Fibroblast of the aortic adventitia (primary cell): ENCODE measurements at places on chromosomes 11 and 22. TPM values are rescaled to one million over a fixed set of nuclear protein-coding genes. Genes with fewer than 3 reads are reported as not detected.

DNA sequence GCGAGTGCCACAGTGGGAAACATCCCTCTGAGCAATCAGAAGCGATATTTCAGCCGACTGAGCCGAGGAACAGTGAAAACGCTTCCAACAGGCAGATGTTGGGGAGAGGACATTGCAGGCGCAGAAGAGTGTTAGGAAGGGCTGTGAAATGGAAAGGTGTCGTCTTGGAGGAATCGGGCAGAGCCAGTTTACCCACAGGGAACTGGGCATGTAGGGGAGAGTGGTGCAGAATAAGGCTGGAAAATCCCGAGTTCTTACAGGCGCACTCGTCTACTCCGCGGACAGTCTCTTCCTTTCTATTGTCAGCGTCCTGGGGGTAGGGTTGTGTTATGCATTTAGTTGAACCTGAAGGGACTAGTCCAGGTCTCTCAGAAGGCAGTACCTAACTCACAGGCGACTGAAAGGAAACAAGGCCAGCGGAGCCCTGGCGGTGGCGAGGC lies 1.1 kb upstream of the APLP2 start:
- no peak for DNase-seq

DNA sequence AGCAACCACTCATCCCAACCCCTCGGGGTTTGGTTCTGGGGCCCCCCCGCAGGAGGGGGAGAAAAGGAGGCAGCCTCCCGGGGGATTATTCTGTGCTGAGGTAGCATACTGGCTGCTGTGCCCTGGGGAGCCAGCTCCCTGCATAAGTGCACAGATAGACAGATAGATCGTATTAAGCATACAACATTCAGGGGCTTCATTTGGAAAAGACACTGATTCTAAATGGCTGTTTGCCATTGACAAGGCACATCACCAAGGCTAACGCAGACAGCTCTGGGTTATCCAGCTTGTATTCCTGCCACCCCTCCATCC lies 547.9 kb downstream of the BUD13 start:
- no peak for DNase-seq

Gene GRIA4
- under 0.01 and 1.2 TPM in 2 replicates for total RNA-seq

Gene ST14
- total RNA-seq: 0.09 TPM in 1 of 2 replicates, not detected in the other

Gene SHANK3
- total RNA-seq: 0.90 and 0.98 TPM in 2 replicates

DNA sequence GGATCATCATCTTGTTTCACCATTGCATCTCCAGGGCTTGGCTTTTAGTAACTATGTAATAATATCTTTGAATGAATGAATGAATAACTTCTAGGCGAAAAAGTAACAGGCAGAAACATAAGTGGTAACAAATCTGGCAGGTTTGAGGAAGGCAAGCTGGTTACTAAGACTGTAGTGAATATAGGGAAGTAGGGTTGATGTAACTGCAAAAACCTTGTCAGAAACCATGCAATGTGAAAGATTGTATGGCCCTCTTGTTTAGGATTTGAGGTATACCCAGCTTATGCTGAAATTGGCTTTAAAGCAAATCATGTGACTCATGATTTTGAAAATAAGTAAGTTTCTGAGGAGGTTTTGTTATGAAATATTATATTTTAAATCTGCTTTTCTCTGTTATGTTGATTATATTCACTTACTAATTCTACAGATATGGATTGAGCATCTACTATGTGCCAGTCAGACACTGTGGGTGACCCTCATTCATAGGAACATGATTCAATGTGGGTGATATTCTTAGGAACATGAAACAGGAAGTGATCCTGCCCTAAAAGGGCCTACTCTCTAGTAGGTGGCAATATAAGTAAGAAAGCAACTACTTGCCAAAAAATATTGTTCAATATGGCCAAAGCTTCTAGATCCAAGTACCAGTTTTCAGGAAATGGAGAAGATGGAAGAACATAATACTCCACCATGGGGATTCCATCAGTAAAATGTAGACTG lies 115.5 kb upstream of the CCDC90B start:
- no peak for DNase-seq

Gene UBQLN3
- total RNA-seq: 0.09 TPM in 1 of 2 replicates, not detected in the other

Gene CAVIN3
- 323 and 888 TPM in 2 replicates for total RNA-seq

DNA sequence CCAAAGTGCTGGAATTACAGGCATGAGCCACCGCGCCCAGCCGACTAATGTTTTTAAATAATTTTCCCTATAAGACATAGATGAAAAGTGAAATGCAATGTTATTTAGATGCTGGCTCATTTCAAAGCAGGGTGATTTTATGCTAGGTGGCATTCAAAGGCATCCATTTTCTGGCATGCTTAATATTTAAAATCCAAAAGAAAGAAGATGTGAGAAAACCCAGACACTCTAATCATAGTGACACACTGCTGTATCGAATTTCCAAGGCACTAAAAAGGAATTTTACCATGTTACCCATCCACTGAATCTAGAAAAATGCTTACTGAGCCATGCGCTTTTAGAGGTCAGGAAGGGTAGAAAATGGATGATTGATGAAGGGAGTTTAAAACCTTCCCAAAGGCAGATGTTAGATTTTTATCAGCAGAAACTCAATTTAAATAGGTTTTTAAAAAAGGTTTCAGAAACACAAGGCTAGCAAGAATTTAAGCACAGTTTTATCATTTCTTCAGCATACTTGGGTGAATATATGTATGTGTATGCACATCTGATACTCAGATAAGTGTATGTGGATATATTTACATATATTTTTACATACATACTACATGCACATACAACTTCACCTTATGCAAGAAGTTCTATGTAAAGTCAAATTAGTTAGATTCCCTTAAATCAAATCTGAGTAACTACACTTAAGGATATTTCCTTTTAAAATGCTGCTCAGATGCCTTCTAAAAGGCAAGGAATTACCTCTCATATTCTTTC lies 24.1 kb upstream of the CCDC89 start:
- no peak for DNase-seq

Gene ANO5
- total RNA-seq: 0.16 TPM in 1 of 2 replicates, not detected in the other

- peak; percentile 55 for DNase-seq
These were observed 3.1 kb downstream of the ASRGL1 start for GRCh38 chr11:62340269-62340901.

DNA sequence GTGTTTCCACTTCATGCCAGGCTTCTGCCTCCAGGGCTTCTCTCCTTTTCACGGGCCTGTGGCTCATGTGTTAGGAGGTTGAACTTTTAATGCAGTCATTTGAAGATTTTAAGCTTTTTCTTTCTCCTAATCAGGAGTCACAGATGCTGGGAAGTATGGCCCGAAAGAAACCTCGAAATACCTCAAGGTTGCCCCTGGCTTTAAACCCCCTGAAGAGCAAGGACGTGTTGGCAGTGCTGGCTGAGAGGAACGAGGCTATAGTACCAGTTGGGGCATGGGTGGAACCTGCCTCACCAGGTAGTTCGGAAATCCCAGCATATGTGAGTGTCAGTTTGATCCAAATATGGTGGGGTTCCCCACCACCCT lies 571 bp downstream of the CCDC15 start:
- no peak for DNase-seq

Gene PATE4
- total RNA-seq: not detected in 2 replicates

DNA sequence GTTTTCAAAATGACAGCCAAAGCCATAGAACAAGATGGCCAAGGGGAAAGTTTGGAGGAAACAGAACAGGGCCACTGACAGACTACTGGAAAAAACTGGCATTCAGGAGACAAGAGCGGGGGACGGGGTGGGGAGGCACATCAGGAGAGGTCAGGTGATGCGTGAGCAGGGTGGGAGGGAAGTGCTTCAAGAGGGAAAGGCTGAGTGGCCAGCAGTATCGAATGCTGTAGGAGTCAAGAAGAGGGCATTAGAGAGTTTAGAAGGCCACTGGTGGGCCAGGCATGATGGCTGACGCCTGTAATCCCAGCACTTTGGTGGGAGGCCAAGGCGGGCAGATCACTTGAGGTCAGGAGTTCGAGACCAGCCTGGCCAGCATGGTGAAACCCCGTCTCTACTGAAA lies 8.2 kb downstream of the GTPBP1 start:
- DNase-seq: no peak

- no peak for DNase-seq
These were observed 38.1 kb upstream of the CTTN start for GRCh38 chr11:70360211-70360610.

Gene SHANK2
- 1.9 and 4.9 TPM in 2 replicates for total RNA-seq

- DNase-seq: peak; percentile 19
These were observed 84.6 kb downstream of the CLPB start for GRCh38 chr11:72349616-72350218.

GRCh38 chr11:36388071-36388470 lies 92.0 kb downstream of the PRR5L start:
- no peak for DNase-seq

Gene CELSR1
- total RNA-seq: 1.1 and 4.3 TPM in 2 replicates

DNA sequence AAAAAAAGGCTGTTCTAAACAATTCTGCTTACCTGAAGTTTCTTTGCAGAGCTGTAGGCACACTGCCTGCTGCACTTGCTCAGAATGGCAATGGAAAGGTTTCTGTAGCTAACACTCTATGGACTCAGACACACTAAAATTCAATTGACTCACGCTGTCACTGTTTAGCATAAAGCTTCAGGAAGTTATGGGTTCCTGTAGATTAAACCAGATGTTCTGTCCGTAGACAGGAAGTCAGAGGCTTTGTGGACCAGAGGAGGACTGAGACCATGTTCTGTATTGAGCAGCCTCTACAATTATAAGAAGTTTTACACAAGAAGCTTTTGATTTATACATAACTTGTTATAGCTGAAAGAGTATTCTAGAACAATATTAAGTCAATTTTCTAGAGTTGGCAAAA lies 70.4 kb downstream of the GLYATL1 start:
- DNase-seq: no peak

- DNase-seq: no peak
These were observed 47.0 kb upstream of the GALNT18 start for GRCh38 chr11:11668781-11669180.

DNA sequence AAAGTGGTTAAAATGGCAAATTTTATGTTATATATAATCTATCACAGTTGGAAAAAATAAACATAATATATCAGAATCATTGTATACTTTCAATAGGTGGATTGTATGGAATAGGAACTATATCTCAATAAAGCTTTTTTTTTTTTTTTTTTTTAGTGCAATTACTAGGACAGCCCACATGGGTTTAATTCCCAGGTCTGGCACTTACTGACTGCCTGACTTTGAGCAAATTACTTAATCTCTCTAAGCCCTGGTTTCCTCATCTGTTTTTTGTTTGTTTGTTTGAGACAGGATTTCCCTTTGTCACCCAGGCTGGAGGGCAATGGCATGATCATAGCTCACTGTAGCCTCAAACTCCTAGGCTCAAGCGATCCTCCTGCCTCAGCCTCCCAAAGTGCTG lies 26.1 kb upstream of the BAIAP2L2 start:
- no peak for DNase-seq

GRCh38 chr22:39223091-39223710 lies 21.6 kb downstream of the PDGFB start:
- no peak for DNase-seq
